Epithelial cell of proximal tubule (primary cell): ENCODE measurements at places on chromosomes 11 and 22.

DNA sequence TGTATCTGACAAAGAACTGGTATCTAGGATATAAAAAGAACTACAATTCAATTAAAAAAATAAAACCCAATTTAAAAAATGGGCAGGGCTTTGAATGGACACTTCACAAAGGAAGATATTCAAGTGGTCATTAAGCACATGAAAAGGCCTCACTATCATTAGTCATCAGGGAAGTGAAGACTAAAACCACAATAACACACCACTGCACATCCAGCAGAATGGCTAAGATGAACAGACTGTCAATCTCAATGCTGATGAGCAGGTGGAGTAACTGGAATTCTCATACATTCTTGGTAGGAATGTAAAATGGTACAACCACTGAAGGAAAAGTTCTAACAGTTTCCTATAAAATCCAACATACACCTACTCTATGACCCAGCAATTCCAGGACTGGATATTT is 8.9 kb downstream of the HPS4 start:
- DNase-seq: no peak

DNA sequence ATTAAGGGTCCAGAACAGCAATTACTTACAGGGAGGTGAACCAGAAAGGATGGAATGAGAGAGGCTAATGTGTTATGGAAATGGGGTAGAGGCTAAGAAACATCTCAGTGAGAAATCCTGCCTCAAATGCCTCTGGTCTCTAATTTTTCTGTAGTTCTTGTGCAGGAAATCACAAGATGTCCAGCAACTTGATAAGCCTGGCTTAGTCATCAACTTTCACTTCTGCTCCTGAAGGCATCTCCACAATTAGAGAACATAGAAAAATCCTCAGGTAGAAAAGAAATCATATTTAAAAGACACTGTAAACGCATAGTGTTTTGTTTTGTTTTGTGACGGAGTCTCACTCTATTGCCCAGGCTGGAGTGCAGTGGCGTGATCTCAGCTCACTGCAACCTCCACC is 18.7 kb downstream of the MRGPRX4 start:
- no peak for DNase-seq

DNA sequence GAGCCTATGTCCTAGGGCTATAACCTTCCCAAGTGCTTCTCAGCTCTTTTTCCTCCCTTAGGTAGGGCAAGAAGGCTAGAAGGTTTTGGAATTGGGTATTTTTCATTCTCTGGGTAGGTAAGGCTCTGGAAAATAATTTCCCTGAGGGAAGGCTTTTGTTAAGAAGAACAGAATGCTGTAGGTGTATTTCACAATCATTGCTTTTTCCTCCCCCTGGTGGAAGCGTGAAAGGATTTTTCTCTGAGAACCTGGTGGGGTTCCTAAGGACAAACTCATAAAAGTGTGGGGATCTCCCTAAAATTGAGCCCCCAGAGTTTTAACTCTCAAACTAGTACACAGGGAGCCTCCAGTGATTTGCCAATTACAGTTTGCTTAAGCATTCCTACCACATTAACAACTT is 41.1 kb upstream of the NARS2 start:
- DNase-seq: no peak

- DNase-seq: no peak
Measured at GRCh38 chr11:94148189-94148588, 19.5 kb downstream of the PANX1 start.

DNA sequence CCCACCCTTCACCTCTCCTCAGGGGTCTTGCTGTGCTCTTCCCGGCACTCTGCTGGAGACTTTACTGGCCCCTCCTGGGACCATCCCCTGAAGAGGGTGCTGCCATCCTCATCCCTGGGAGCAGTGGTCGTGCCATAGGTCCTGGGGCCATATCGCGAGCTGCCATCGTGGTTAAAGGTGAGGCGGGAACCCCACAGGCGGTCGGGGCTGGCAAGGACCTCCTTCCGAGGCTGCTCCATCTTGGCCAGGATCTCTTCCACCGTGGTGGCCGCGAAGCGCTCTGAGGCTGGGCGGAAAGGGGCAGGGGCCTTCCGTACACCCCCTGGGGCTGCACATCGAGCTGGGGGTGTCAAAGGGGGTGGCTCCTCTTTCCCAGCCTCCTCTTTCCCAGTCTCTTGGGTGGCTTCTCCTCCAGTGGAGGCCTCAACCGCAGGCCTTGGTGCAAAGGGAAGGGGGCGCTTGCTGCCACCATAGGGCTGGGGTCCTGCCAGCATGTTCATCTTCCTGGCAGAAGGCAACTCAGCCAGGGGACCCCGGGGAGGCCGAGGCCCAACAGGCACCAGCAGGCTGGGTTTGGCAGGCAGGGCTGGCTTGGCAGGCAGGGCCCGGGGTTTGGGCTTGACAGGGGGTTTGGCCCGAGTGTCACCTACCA is 4.6 kb downstream of the TNKS1BP1 start:
- DNase-seq: no peak

GRCh38 chr22:48444320-48445112 is 1383.2 kb downstream of the BRD1 start:
- DNase-seq: no peak
